Mucosa of gallbladder (tissue), 1 donor: ENCODE measurements at places on chromosomes 7 and 10. TPM values are rescaled to one million over a fixed set of nuclear protein-coding genes. Genes with fewer than 3 reads are reported as not detected.

DNA sequence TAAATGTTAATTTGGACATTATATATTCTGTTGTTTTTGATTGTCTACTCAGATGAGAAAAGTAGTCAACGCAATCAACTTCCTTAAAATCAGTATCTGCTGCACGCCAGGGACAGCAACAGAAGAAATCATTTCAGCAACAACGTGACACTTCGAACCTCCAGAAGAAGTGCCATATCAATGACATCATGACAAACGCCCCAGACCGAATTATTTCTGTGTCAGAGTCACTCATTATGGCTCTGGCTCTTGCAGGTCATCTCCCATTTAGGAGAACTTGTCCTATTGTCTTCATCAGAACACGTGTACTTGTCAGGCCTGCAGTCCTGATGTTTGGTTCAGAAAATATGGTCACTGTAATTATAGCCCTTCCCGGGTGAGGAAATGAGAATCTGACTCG is 276.3 kb downstream of the ADARB2 start:
- DNase-seq = no peak

CCDC136 gene
- 25.3 TPM for total RNA-seq

- DNase-seq = no peak
Observed at GRCh38 chr7:112511451-112512202, 30.8 kb downstream of the LSMEM1 start.

DNA sequence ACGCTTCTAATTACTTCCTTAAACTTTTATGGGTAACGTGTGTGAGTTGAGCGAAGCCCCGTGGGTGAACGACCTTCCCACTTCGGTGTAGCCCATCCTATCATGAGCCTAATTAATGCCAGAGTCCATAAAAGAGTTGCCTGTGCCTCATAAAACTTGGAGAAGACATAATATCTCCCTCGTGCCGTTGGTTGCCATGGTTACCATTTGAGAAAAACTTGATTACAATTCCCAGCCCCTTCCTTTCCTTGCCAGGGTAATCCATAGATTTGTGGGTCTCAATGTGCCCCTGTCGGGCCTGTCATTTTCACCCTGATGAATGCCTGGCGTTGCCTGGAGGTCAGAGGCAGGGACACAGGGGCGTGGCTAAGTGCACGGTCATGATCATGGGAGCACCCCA is 127.1 kb downstream of the GLRX3 start:
- no peak for DNase-seq

- no peak for DNase-seq
Observed at GRCh38 chr7:122550545-122550944, 148.4 kb downstream of the RNF133 start.

SYT15B gene
- 0.23 TPM for total RNA-seq

DNA sequence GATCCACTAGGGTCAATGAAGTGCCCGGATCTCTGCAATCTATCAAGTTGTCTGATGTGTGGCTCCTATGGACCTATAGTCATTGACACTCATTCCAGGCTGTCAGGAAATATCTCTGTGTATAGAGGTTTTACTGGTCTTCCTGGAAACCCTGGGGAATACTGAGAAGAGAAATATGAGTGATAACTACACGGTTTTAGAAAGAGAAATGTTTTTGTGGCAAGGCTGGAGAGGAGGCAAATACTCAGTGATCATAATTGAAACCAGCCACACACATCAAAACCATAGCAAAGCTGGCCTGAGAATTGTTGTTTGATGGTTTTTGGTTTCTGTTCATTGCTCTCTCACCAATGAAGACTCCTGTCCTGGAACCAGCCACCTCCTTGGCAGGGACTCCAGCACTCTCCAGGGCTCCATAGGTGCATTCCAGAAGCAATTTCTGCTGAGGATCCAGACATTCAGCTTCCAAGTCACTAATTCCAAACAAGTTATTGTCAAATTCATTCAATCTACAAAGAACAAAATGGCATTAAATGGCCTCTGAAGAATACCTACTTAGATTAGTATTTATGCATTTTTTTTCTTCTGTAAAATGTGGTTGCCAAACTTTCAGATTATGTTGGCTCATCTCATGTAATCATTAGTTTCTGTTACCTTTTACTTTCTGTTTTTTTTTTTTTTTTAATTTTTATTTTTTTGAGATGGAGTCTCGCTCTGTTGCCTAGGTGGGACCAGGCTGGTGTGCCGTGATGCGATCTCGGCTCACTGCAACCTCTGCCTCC is 108.6 kb upstream of the ABI1 start:
- no peak for DNase-seq

DNA sequence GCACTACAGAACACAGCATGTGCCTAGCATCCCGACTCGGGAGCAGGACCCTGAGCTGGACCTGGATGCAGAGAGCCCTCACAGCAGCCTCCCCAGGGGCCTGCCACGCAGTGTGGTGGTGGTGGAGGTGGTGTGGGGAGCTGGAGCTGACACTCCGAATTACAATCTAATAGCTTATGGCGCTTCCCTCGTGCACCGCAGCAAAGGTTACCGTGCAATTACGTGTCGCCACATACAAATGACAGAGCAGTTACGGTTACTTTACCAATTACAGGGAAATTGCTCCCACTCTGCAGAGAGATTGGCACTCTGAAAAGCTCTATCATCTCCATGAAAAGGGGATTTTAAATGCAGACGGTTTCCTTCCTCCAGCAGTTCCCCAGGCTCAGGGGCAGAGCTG is 81.8 kb downstream of the PLXNA4 start:
- no peak for DNase-seq

C10orf62 gene
- total RNA-seq = 1.0 TPM

GRCh38 chr10:3925184-3925583 is 140.2 kb upstream of the KLF6 start:
- DNase-seq = no peak

DNA sequence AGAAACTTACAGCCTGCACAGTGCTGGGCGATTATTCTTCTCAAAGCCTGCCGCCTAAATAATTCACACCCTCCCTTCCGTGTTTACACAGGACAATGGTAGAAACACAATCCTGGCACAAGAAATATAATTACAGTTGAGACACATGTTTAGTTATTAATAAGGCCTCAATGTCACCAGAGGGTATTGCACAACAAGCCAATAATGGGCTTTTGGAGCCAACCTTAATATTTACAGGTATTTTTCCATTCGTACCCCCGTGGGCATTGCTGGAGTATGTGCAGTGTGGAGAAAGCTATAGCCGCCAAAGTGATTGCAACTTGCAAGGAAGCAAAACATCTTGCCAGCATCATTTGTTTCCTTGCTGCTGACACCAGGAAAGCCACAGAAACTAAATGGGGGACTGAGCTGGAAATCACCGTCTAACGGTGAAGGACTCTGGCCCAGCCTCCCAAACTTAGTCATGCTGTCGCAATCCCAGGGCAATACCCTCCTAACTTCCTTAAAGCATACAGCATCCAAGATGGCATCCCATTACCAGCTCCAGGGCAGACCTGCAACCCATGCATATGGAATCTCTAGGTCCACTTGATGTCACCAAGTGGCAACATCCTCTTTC is 8.6 kb downstream of the CALN1 start:
- no peak for DNase-seq

KLF14 gene
- total RNA-seq = not detected

HOXA2 gene
- total RNA-seq = 0.52 TPM

TRIL gene
- 1.4 TPM for total RNA-seq

ACBD7 gene
- total RNA-seq = 0.40 TPM

ASAH2 gene
- 2.8 TPM for total RNA-seq

OR13A1 gene
- total RNA-seq = not detected

ITPRID1 gene
- 0.43 TPM for total RNA-seq

VIPR2 gene
- 7.3 TPM for total RNA-seq

DNA sequence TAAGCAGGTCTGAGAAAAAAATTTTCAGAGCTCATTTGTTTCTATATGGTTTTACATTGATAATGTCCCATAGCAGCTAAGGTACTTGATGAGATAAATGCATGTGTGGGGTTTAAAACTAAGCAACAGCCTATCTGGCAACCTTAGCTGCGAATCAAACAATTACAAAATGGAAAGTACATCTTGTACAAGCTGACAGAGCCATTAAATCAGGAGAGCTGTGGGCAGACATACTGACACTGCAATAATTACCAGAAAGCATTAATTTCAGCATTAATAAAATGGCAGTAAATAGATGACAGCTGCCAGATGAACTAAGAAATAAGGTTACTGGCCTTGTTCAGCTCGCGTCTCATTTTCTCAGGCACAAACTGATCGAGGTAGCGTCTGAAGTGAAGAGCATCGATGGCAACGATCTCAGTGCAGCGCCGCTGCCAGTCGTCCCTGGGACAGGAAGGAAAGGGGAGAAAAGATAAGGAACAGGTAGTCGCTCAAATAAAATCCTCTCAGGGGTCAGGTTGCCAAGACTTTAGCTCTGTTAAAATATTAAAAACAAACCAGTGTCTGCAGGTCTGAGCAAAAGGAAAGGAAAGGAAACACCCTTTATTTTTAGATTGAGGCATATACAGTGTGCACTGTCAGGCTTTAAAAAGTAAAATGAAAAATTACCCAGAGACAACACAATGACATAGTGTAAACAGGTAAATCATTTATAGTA is 79.7 kb upstream of the OGDHL start:
- DNase-seq = no peak

GRCh38 chr10:24524314-24524713 is 199.4 kb downstream of the ARHGAP21 start:
- DNase-seq = no peak

- no peak for DNase-seq
Observed at GRCh38 chr7:84157171-84157570, 37.4 kb downstream of the SEMA3A start.

KEL gene
- total RNA-seq = 0.17 TPM

PALD1 gene
- total RNA-seq = 15.5 TPM
